ENCODE measurements at places on chromosomes 1 and 21.

DNA sequence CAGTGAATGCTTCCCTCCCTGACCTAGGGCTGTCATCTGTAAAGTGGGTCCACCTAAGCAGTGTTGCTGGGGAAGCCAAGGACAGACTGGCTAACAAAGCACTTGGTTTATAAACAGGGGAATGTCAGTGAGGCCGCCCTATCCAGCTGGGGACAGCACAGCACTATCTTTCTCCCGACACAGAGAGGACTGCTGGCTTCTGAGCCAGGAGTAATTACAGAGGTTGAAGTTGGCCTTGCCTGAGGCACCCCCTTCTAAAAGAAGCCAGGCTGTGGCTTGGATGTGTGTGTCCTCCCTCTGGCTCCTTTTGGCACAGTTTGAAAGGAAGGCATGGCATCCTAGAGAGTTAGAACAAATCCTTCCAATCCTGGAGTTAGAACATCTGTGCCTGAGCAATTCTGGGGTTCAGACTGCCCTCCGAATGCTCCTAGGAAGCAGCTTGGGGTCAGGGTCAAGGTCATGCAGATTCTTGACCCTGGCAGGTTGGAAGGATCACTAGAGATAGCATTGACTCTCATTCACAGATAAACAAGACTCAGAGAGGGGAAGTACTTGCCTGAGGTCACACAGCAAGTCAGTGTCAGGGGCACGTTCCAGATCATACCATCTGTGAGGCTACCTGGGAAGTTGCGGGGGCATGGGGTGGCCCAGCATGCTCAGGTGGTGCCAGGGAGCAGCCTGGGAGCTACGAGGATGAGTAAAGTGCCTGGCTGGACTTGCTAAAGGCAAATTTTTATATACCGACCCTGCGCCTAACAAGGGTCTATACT lies 1.3 kb upstream of the LDLRAP1 start:
- DNase-seq: no peak

DNA sequence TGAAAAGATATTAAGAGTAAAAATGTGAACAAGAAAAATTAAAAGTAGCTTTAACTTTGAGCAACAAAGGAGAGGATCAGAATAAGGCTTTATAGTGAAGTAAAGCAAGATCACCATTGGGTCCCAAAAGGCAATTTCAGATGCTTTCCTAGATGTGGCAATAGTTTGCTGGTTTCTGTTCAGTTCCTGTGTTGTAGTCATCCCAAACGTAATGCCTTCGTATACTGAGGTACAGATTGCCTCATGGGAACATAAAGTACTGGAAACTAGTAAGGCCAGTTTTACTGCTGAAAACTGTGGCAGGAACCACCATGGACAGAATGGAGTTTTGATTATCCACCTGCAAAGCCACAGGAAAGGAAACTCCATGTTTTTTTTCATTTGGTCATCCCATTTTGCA lies 283.5 kb upstream of the SGIP1 start:
- DNase-seq: no peak

- peak; percentile 58 for DNase-seq
These were observed 1.1 kb downstream of the TMPRSS2 start for GRCh38 chr21:41506611-41507520.

GRCh38 chr1:221141606-221142285 lies 262.5 kb downstream of the HLX start:
- no peak for DNase-seq

GRCh38 chr1:107669996-107670395 lies 295.0 kb downstream of the VAV3 start:
- peak; percentile 22 for DNase-seq

DNA sequence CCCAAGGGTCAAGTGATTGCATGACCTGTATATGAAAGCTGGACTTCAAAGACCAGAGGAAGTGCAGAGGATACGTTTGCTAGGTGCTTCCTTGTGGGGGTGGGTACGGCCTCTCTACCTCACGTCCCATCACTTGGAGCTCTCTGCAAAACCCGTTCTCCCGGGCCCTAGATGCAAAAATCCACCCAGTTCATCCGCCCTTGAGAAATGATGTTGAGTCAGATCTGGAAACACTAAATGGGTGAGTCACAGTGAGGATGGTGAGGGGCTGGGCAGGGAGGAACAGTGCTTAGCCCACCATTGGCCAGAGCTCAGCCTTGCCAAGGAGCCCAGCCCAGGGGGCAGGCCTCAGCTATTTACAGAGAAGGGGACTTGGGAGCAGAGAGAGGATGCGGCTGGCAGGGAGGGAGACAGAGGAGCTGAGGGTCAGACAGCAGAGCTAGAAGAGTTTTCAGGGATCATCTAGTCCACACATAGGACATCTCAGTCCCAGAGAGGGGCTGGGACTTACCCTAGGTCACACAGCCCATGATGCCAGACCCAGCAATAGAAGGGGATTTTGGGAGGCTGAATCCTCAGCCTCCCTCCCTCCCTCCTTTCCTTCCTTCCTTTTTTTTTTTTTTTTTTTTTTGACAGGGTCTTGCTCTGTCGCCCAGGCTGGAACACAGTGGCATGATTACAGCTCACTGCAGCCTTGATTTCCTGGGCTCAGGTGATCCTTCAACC lies 14.6 kb downstream of the ARHGEF10L start:
- DNase-seq: peak; percentile 93

DNA sequence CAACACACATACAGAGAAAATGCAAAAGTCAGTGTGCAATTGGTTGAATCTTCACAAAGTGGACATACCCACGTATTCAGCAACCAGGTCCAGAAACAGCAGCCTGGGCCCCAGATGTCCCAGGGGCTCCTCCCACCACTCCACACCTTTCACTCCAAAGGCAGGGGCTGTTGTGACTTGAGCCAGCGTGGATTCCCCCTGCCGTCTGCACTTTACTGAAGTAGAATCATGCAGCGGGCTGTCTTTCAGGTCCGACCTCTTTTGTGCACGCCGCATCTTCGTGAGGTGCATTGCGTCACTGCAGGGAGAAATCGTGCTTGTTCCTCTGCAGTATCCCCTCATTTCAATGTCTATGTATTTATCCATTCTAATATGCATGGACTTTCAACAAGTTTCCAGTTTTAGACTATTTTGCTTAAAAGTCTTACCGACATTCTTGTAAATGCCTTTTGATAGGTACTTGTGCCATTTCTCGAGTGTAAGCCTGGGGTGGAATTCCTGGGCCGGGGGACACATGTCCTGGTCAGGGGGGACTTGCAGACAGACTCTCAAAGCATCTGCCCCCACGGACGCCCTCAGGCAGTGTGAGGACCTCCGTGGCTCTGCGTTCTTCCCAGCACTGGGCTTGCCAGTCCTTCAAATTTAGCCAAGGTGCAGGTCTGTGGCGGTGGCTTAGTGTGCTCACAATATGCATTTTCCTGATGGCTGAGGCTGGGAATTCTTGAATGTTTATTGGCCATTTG lies 29.3 kb upstream of the ACTRT2 start:
- no peak for DNase-seq

DNA sequence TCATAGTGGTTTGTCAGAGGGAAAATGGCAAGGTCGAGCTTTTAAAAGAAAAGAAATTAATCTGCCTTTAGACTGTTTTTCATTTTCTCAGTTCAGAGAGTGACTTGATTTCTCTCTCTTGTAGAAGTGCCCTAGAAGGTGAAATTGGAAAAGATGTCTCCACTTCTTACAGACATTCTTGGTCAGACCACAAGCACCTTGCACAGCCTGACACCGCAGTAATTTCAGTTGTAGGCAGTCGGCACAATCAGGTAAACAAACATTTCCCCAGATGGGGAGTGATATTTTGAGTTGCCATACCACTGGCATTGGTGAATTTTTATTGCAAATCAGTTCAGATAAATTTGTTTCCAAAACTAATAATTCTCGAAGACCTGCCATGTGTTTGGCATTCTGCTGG lies 86.8 kb downstream of the PHTF1 start:
- DNase-seq: no peak

DNA sequence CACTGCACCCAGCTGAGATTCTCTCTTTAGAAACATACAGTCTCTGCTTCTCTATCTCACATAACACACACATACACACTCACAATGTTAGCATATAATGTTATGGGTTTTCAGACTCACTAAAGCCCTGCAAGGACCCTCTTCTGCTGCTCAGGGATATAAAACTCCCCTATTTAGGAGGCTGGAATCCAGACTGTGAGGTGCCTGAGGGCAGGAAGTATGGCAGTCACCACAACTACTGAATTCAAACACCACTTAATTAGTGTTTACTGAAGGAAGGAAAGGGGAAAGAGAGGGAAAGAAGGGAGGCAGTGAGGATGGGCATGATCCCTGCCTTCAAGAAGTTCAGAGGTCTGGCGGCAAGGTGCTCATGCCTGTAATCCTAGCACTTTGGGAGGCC lies 7.8 kb upstream of the CDK18 start:
- no peak for DNase-seq

GRCh38 chr1:16260814-16261213 lies 23.8 kb upstream of the CPLANE2 start:
- no peak for DNase-seq

- DNase-seq: no peak
These were observed 158.4 kb downstream of the TRABD2B start for GRCh38 chr1:47838562-47839432.

DNA sequence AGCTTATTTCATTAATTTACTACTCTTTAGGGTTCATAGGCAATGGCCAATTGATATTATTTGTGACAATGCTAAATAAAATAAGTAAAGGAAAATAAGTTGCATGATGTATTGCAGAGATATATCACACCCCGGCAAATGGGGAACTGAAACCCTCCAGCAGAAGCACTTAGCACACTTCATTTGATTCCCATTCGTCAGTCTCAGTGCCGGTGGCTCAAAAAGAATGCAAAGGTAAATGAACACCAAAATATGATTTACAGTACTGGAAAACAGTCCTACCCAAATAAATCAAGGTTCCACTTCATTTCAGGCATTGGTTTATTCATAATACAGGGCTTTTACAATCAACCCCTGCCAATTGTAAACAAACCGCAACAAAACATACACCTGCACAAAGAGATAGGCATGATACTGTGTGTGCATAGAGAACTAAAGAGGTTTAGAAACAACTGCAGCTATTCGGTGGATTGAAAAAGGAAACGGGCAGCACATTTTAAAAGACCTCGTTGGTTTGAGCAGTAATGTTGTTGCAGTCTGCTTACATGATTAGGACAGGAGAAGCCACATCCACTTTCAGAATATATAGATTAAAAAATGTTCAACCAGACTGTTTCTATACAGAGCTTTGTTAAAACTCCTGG lies 1019.2 kb downstream of the TTLL7 start:
- DNase-seq: no peak

DNA sequence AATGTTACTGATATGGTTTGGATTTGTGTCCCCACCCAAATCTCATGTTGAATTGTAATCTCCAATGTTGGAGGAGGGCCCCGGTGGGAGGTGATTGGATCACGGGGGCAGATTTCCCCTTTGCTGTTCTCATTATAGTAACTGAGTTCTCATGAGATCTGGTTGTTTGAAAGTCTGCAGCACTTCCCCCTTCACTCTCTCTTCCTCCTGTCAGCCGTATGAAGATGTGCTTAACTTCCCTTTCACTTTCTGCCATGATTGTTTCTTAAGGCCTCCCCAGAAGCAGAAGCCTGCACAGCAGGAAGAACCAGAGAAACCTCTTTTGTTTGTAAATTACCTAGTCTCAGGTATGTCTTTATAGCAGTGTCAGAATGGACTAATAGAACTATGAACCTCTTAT lies 28.4 kb downstream of the TRIM33 start:
- peak; percentile 29 for DNase-seq

DNA sequence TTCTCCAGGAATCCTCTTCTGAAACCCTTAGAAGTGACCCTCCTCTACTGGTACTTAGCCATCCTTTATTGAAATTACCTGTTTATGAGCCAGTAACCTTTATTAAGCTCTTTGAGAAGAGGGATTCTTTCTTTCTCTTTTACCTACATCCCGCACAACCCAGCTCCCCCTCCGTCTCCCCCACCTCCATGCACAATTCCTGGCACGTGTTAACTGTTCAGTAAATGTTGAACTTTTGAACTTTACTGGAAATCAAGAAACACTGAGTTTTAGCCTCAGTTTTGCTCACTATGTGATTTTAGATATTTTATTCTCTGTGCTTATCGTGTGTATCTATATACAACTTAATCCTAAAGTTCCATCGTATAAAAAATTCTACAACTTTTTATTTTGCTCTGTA lies 1.8 kb downstream of the TMED5 start:
- DNase-seq: peak; percentile 28

- no peak for DNase-seq
These were observed 77.3 kb downstream of the DHRS3 start for GRCh38 chr1:12540580-12541273.

- peak; percentile 88 for DNase-seq
These were observed 106.1 kb downstream of the KIAA0319L start for GRCh38 chr1:35451125-35451528.

- no peak for DNase-seq
These were observed 280.3 kb downstream of the HMCN1 start for GRCh38 chr1:186014370-186015037.

DNA sequence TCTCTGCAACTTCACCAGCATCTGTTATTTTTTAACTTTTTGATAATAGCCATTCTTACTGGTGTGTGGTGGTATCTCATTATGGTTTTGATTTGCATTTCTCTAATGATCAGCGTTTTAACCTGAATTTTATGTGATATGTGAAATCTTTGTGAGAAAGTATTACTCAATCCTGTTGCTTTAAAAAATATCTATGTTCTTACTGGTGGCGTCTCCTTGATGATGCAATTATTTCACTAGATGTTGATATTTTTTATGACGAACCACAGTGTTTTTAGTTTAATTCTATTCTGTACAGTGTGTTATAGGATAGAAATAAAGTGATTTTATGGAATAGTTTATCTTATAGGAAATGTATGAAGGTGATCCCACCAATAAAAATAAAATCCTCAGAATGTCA lies 54.7 kb upstream of the GPR88 start:
- no peak for DNase-seq

DNA sequence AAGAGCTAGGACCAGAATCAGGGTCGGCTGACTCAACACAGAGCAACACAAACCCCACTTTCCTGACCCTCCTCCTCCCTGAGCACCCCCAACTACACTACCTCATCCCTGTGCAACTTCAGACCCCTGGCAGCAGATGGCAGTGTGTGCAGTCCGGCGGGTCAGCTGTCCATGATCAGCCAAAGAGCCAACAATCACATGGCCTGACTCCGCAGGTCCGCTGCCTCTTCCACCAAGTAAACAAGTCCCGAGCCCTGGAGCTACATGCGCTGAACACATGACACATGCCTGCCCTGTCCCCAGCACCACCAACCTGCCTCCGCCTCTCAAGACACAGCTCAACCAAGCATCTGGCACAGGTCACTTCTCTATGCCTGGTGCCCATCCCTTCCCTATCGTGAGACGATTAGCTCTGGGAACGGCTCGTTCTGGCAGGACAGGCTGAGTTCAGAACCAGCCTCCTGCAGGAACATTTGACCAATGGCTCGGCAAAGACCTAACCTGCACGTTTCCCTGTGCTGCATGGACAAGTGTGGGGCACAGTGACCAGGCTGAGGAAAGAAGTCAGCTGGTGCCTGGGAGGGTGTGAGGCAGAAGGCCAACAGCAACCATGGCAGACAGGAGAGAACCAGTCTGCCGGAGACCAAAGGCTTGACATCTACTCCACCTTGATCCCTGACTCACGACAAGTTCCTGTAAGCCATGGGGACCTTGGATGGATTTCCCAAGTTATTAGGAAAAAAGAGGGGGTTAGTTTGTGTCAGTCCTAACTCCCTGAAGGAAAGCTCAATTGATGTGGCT lies 60.3 kb downstream of the CD46 start:
- peak; percentile 71 for DNase-seq
